HS-27A (cell line): ENCODE measurements at places on chromosomes 5 and 9.

GRCh38 chr5:32834251-32834650 lies 123.1 kb downstream of the NPR3 start:
- no peak for DNase-seq

DNA sequence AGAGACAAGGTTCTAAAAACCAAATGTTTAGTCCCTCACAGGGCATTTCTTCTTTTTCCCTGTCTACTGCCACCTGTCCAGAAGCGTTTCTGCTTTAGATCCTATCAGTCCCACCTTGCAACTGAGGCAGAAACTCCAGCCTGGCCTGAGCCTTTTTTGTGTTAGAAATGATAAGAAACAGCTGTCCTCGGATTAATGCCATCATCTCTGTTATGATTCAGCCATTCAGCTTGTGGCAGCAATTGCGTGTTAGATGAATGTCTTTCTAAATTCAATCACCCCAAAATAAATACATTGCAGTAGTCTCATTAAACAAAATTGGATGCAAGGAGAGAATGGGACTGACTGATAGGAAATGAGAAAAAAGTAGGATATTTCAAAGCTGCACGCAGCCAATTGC lies 28.3 kb upstream of the FRMPD1 start:
- no peak for DNase-seq

DNA sequence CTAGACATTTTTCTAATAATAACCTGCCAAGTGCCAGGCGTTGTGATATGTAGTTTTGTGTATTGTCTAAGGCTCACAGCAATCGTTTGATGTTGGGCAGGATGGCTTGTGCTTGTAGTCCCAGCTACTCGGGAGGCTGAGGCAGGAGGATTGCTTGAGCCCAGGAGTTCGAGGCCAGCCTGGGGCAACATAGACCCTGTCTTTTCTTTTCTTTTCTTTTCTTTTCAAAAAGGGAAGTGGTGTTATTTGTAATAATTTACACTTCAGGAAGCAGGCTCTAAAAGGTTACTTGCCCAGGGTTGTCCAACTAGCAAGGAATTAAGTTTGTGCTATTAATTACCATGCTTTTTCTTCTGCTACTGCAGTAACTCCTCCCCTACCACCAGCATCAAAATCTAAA lies 3.2 kb downstream of the ZNF131 start:
- DNase-seq = no peak

- DNase-seq = no peak
Measured at GRCh38 chr5:124669956-124670721, 76.3 kb downstream of the ZNF608 start.

DNA sequence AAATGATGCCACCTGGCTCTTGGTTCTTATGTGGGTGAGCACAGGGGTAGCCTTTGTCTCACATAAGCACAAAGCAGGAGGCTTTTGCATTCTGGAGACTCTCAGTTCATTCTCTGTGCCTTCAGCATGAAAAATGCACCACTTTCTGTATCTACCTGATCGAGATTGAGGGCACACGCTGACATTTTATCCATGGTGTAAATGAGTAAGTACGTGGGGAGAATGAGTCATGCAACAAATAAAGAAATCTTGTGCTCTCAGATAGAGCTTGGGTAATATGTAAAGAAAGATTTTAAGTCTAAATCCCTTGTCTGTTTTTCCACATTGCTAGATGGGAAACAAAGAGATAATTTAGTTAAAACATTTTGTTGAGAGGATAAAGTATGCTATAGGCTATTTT lies 607.2 kb upstream of the WWC1 start:
- no peak for DNase-seq

- DNase-seq = no peak
Measured at GRCh38 chr9:112757282-112757883, 6.8 kb downstream of the SNX30 start.

DNA sequence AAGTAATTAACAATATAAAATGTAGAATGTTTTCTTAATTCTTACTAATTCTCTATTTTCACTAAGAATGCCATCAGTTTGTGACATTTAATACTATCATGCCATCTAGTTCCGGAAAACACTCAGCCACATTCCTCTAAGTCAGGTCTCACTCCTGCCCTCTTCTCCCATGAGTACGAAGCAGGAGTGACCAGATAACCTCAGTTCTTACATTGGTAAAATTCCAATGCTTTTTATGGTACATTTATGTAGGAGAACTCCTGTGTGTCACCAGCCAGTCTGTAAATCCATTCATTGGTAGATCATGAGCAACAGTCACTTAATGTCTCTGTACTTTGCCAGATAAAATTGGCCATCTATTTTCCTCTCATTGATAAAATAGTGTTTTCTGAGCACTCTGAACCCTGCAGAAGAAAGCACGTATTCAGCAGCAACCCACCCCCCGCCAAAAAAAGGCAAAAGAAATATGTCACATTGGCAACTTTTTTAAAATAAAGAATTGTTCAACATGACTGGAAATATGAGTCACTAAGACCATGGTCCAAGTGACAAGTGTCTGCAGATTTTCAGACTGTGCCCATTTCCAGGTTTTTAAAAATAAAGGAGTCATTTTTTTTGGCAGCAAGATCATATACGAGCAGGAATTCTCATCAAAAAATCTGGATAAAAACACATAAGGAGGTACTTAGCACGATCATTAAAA lies 11.8 kb downstream of the GLIS3 start:
- no peak for DNase-seq

DNA sequence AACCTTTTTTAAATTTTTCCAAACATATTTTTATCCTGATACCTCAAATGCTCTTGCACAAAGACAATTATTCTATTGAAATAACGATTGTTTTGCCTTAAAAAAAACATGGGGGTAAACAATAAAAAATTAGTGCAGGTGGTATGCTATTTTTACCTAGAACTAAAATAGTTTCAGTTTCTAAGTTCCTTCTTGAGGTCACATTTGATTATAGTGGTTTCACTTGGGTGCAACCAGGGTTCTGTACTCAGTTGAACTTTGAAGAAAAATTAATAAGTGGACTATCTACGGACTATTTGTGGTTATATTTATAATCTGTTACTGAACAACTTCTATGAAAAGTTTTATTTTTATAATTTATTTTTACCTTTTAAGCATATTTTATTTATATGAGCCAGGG lies 387.1 kb upstream of the IZUMO3 start:
- no peak for DNase-seq

DNA sequence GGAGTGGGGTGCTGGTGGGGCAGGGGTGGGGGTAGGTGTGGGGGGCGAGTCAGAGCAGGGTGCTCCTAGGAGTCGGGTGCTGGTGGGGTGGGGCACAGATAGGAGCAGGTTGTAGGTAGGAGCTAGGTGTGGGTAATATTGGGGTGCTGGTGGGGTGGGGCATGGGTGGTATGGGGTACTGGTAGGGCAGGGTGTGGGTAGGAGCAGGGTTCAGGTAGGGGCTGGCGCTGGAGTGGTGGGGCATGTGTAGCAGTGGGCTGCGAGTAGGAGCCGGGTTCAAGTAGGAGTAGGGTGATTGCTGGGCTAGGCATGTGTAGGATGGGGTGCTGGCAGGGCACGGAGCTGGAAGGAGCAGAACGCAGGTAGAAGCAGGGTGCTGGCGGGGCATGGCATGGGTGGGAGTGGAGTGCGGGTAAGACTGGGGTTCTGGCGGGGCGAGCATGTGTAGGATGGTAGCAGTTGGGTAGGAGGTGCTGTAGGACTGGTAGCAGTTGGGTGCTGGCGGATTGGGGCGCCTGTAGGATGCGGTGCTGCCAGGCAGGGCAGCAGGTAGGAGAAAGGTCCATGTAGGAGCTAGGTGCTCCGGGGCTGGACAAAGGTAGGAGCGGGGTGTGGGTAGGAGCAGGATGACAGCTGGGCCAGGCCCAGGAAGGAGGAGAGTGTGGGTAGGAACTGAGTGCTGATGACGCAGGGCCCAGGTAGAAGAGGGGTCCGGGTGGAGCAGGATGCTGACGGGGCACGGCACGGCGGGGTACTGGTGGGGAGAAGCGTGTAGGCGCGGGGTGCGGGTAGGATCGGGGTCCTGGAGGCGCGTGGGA lies 105.5 kb upstream of the SIMC1 start:
- no peak for DNase-seq

DNA sequence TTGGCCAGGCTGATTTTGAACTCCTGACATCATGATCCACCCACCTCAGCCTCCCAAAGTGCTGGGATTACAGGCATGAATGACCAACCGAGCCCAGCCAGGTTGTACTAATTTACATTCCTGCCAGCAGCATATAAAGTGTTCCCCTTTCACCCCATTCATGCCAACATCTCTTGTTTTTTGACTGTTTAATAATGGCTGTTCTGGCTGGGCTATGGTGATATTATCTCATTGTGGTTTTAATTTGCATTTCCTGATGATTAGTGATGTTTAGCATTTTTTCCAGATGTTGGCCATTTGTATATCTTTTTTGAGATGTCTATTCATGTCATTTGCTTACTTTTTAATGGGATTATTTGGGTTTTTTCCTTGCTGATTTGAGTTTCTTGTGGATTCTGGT lies 87.3 kb downstream of the INVS start:
- DNase-seq = no peak

GRCh38 chr5:179346875-179347274 lies 1.6 kb upstream of the ADAMTS2 start:
- DNase-seq = no peak

DNA sequence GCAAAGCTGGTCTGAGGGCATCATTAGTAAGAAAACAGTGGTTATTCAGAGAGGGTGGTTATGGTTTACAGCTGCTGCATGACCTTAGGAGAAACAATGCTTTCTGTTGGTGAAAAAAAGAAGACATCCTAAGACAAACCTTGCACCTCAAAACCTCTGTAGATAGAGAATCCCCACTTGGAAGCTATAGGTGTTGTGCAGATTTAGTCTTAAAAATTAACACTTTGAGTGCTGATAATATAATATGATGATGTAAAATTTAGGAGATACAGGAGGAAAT lies 1.4 kb upstream of the PTTG1 start:
- no peak for DNase-seq

- DNase-seq = peak; percentile 51
Measured at GRCh38 chr9:116543731-116544400, 143.2 kb upstream of the TRIM32 start.

GRCh38 chr9:114965564-114965963 lies 35.2 kb upstream of the TNFSF8 start:
- DNase-seq = no peak
